Pancreas (tissue), 10 donors: ENCODE measurements at places on chromosomes 6 and 20. TPM values are rescaled to one million over a fixed set of nuclear protein-coding genes. Genes with fewer than 3 reads are reported as not detected.

The SYCP2 gene
- 2.5 TPM for total RNA-seq

The AIF1 gene
- total RNA-seq = 17.9 TPM

The SSR1 gene
- 64.3 TPM for total RNA-seq

The HRH3 gene
- total RNA-seq = not detected

The ABHD16B gene
- total RNA-seq = not detected

The HLA-C gene
- total RNA-seq = 187 TPM

The C6orf58 gene
- total RNA-seq = not detected

The XKR7 gene
- 0.46 TPM for total RNA-seq

The BIRC7 gene
- not detected for total RNA-seq

The ARFGEF3 gene
- total RNA-seq = 15.1 TPM

The CST4 gene
- total RNA-seq = not detected

The PACRG gene
- 2.5 TPM for total RNA-seq

The SRSF12 gene
- 1.2 TPM for total RNA-seq

The SCP2D1 gene
- not detected for total RNA-seq

The EYA2 gene
- total RNA-seq = 1.1 TPM

The LAMP5 gene
- total RNA-seq = 3.9 TPM

The PRL gene
- total RNA-seq = not detected

The DPPA5 gene
- total RNA-seq = not detected

The HLA-DRB5 gene
- 9.8 TPM for total RNA-seq

The GRM1 gene
- total RNA-seq = not detected

The SEL1L2 gene
- total RNA-seq = not detected

The USP49 gene
- total RNA-seq = 0.98 TPM

The PLG gene
- total RNA-seq = not detected

The IPCEF1 gene
- 4.4 TPM for total RNA-seq

The SIM1 gene
- total RNA-seq = 3.8 TPM

The SLC32A1 gene
- not detected for total RNA-seq

The DYNLRB1 gene
- total RNA-seq = 31.5 TPM

The C6orf163 gene
- 0.46 TPM for total RNA-seq

The VSTM2L gene
- total RNA-seq = 4.4 TPM

The CRNKL1 gene
- 4.4 TPM for total RNA-seq

The SCRT2 gene
- total RNA-seq = 0.09 TPM

The ARMH2 gene
- total RNA-seq = not detected

The APOM gene
- 0.62 TPM for total RNA-seq

The KCNQ5 gene
- total RNA-seq = 0.32 TPM

The KIF25 gene
- total RNA-seq = not detected

The PLAGL2 gene
- 7.2 TPM for total RNA-seq

The SLC25A27 gene
- total RNA-seq = 11.8 TPM

The GSTA3 gene
- total RNA-seq = not detected

The MARCKS gene
- total RNA-seq = 118 TPM

The SIRPB1 gene
- 0.82 TPM for total RNA-seq

The LGSN gene
- not detected for total RNA-seq

The NRSN1 gene
- total RNA-seq = not detected

The GRIK2 gene
- 3.4 TPM for total RNA-seq

The SUMO4 gene
- total RNA-seq = 0.75 TPM

The BCAS4 gene
- 1.9 TPM for total RNA-seq

The MBOAT1 gene
- 3.1 TPM for total RNA-seq

The CALHM5 gene
- total RNA-seq = 0.04 TPM

The SMLR1 gene
- not detected for total RNA-seq

The ACTL10 gene
- total RNA-seq = 2.7 TPM

The STMND1 gene
- total RNA-seq = 3.8 TPM

The TUBB1 gene
- 0.04 TPM for total RNA-seq

The COX7A2 gene
- 120 TPM for total RNA-seq

The CCDC28A gene
- total RNA-seq = 11.3 TPM
